ENCODE measurements at places on chromosomes 1 and 21. TPM values are rescaled to one million over a fixed set of nuclear protein-coding genes. Genes with fewer than 3 reads are reported as not detected.

- no peak for DNase-seq
Observed at GRCh38 chr21:35512346-35512745, 463.2 kb upstream of the RUNX1 start.

Gene CYP4B1
- not detected for total RNA-seq

DNA sequence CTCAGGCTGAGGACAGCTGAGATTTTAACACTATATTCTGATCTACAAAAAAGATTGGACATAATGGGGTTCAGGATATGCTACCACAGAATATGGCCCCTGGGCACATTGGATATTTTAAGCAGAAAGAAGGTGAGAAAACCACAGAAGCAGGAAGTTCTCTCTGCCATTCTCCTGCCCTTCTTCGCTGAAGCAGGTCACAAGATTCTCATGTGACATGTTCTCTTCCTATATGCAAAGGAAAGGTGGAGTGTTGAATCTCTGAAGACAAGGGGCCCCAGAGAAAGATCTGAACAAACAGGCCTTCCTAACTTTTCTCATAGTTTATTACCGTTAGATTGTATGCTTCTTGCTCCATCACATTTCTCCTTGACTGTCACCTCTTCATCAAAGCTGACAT, 285.7 kb downstream of the S1PR1 start:
- DNase-seq: no peak

Gene CNKSR1
- 2.6 TPM for total RNA-seq

- no peak for DNase-seq
Observed at GRCh38 chr1:10721381-10722321, 74.8 kb downstream of the CASZ1 start.

Gene CALML6
- total RNA-seq: not detected

DNA sequence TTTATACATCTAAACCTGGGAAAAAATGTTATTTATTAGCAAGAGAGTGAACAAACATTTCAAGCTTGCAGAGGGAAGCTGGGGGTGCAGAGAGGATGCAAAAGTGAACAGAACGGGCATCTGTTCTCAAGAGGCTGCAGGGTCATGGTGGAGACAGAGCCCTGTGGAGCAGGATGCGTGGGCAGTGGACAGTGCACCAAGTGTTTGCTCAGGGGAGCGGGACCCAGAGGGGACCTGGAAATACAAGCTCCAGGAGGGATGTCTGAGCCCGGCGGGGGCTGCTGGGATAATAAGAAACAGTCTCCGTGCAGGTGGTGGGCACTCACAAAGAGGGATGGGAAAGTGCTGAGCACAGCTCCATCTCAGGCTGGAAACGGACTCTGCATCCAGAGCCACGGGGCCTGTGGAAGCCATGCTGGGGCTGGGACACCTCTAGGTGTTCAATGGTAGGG, 105.3 kb upstream of the SLC45A1 start:
- no peak for DNase-seq

DNA sequence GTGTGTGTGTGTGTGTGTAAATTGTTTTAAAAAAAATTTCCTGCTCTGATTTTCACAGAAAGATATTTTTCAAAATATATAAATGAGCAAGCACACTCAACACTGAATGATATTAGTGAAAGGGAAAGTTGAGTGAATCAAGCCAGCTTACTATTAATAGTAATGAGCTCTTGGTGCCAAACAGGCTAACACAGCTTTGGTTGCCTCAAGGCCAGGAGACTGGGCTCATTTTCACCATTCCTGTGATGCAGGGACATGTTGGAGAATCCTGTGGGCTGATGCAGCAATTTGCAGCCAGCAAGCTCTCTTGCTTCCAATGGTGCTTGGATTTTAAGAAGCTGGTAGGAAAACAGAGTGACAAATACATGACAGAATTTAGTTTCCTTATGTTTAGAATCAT, 30.2 kb downstream of the PLA2G4A start:
- DNase-seq: no peak

DNA sequence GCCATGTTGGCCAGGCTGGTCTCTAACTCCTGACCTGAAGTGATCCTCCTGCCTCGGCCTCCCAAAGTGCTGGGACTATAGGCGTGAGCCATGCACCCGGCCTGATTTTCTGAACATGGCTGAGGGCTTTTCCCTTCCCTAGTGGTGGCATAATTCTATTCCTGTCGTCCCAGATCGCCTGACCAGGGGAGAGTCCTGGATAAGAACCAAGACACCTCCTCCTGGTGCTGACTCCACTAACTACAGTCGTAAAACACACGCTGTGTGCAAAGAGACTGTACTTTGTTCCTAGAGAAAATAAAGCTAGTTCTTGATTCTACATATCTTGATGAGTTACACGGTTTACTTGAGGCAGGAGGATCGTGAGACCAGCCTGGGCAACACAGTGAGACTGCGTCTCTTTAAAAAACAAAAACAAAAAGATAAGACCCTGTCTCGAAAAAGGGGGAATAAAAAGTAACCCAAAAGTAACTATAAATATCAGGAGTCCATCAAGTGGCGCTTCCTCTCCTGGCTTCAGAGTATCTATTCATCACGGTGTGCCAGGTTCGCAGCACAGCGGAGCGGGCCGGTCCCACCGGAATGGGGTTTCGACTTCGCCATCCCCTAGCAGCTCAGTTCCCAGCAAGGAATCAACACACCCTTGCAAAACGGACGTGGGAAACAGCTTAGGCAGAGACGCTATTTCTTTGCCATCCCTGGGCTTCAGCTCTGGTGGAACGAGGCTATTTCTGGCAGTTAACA, 973 bp downstream of the SDF4 start:
- DNase-seq: no peak

GRCh38 chr1:205229399-205229871, 1.7 kb downstream of the TMCC2 start:
- no peak for DNase-seq

DNA sequence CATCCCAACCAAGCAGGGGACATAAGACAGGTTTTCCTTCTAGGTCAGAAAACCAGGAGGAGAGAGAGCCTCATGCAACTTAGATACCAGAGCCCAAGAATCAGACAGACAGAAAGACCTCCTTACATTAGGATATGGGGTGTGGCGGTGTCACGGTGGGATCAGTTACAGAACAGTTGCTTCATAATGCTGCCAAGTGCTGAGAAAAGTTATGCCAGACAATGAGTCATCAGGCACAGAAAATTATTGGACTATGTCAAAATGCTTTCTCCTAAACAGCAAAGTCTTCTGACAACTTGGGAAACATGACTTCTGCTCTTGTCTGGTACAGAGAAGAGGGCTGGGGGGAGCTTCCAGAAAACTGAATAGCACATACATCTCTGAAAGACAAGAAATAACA, 1120.2 kb upstream of the TMPRSS15 start:
- no peak for DNase-seq

DNA sequence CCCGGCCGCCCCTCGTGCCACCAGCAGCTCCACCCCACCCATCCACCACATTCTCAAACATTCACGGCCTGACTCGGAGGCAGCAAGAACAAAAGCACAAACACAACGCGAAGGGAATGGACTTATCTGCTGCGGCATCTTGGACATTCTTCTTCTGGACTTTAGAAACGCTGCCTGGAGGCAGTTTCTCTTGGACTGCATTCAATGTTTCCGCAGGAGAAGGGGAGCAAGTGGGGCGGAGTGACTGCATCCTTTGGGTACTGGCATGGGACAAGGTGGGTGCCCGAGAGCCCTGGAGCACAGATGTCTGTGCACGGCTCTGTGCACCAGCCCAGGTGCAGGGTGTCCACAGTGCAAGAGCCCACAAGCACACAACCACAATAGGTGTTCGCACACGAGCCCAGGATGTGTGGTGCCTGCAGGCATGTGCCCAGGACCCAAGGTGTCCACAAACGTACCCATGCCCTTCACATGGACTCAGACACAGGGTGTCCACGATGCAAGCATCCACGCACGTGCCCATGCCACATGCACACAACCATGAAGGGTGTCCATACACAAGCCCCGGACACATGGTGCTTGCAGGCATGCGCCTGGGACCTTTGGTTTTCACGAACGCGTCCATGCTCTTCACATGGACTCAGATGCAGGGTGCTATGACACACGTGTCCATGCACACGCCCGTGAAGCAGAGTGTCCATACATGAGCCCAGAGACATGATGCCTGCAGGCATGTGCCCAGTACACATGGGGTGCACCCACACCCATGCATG, 53.6 kb downstream of the WNT9A start:
- DNase-seq: no peak

Gene KRTAP19-1
- total RNA-seq: not detected

DNA sequence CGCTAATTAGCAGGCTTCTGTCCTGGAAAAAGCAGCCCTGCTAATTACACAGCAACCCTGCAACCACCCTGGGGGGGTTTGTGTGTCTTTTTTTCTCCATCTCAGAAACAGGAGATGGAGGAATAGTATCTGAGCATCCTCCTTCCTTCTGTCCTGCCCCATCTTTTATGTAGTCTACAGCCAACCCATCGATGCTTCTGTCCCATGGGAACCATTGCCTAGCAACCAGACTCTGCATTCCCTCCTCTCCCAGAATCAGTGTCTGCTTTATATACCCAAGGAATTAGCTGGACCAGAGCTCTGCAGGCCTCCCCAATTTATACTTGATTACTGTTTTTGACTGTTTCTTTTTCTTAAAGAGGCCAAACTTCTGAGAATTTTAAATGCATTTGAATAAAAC, 35.1 kb downstream of the LRRC38 start:
- DNase-seq: no peak

Gene DNAJC11
- 66.9 TPM for total RNA-seq

DNA sequence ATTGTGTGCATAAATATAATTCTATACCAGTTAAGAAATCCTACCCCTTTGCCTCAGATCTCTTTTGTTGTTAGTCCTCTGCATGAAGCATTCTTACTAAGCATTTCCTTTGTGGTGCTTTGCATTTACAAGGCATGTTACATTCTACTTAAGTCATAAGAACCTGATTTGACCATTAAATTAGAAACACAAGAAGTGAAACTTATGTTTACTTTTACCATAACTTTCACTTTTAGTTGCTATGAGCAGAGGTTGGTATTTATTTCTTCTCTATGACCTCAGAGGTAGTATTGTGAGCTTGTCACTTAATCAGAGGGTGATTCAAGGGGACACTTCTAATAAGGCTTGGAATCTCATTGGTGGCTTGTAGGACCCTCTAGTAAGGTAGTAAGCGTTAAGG, 9.0 kb downstream of the FAM20B start:
- no peak for DNase-seq

Gene ATP6V1G3
- total RNA-seq: not detected

- no peak for DNase-seq
Observed at GRCh38 chr1:232474826-232475225, 155.1 kb downstream of the SIPA1L2 start.

- DNase-seq: no peak
Observed at GRCh38 chr1:247905910-247906503, 10.6 kb downstream of the OR2W3 start.

DNA sequence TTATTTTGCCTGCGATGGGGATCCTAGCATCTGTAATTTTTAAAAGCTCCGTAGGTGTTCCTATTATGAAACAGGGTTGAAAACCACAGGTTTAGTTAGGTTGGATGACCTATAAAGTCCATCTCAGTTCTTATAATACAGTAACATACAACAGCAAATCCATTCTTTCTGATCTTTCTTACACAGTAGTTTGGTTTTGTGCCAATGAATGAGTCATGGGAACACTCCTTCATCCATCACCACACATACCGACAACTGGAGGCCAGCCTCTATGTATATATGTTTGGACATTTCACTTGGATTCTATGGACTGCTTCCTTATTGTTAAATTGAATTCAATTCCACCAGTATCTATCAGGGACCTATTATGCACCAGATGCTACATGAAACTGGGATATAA, 118.4 kb upstream of the L1TD1 start:
- no peak for DNase-seq

DNA sequence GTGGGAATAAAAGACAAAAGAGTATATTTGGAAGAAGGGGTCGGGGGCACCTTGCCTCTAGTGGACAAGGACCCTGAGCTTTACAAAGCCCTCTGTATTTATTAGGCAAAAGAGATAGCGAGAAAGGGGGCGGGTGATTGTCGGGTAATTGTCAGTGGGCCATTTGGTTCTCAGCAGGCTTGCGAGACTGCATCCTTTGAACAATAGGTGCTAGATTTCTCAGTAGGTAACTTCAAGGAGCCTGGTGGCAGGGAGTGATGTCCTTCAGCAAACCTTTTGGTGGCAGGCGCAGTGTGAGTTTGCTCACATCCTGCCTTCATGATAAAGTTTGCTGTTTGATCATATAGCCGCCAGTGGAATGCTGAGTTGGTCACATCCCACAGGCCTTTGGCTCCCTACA, 71.4 kb downstream of the AXDND1 start:
- DNase-seq: no peak

Gene NFASC
- total RNA-seq: 27.4 TPM

DNA sequence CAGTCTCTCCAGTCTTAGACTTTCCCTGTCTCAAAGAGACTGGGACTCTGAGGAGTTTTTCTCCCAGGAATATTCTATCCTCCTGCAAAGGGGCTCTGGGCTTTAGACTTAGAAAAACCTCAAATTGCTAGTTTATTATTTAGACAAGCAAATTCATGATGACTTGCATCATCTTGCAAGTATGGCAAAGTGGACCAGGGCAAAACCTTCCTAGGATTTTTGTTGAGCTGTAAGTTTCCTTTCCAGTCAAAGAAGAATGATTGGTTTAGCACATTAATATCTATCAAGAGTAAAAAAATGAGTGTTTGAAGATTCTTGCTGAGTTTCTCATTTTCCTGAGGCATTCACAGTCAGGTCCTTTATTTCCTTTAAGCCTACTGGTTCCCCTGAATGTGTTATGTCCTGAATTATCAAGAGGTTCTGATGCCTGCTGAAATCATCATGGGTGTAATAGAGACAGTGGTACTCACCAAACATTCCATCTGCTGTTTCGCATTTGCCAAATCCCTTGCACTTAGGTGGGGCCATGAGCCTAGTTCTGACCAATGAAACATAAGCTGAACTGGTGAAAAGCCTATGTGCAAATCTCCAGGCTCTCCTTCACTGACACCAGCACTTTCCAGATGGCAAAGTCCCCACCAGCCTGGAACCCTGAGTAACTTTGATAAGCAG, 25.2 kb upstream of the SPAG17 start:
- DNase-seq: no peak

DNA sequence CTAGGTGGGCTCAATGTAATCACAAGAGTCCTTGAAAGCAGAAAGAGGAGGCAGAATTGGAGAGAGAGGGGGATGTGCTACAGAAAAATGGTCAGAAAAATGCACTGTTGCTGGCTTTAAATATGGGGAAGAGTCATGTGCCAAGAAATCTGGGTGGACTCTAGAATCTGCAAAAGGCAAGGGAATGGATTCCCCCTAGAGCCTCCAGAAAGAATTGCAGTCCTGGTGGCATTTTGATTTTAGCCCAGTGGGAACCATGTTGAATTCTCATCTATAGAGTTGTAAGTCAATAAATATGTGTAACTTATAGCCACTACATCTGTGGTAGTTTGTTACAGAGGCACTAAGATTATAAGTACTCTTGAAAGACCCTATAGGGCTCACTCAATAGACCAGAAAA, 210.3 kb downstream of the ASTN1 start:
- DNase-seq: no peak

Gene NECTIN4
- total RNA-seq: not detected

GRCh38 chr21:40143822-40144525, 276.7 kb downstream of the PCP4 start:
- DNase-seq: no peak

Gene GUCA2B
- not detected for total RNA-seq

Gene LCA5L
- 0.94 TPM for total RNA-seq

Data from spleen (tissue), 13 donors.